Cerebellum (tissue), 4 donors: ENCODE measurements at places on chromosomes 2 and 18. TPM values are rescaled to one million over a fixed set of nuclear protein-coding genes. Genes with fewer than 3 reads are reported as not detected.

HOXD10 gene
- not detected for total RNA-seq

RNF152 gene
- total RNA-seq, result 80.7 TPM

TMSB10 gene
- total RNA-seq, result 1,631 TPM

CKAP2L gene
- total RNA-seq, result 7.0 TPM

CPS1 gene
- 3.4 TPM for total RNA-seq

CDK5R2 gene
- 4.9 TPM for total RNA-seq
